HT1080 (cell line): ENCODE measurements at places on chromosomes 5 and 9.

GRCh38 chr5:23639326-23639725, 131.9 kb downstream of the PRDM9 start:
- DNase-seq = no peak

DNA sequence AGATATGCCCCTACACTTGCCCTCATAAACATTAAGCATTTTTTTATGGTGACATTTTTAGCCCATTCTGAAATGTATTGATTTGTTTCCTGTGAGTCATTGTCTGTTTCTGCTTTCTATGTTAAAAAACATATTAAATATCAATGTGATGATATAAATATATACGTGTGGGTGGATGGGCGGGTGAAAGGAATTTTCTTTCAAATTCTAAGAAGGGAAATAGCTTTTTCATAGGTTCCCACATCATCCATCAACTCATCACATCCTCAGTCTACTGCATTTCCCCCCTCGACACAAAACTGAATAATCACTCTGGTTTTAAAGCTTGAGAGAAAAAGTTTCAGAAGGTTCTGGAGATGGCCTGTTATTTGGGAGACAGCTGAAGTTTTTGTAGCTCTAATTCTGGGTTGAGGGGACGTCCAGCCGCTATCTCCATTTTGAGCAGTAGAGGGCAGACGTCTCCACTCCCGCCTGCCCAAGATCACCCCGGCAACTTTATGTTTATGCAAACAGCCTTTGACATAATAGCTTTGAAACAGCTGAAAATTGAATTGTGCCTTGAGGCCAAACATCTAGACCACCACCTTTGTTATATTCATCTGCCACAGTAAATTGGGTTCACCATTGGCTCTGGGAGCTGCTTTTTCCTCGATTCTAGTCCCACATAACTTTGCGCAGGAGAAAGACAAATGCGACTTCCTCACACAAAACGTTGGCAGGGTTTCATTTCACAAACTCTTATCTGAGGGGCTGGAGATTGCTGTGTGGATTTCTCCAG, 216.2 kb upstream of the CLINT1 start:
- peak; percentile 68 for DNase-seq

DNA sequence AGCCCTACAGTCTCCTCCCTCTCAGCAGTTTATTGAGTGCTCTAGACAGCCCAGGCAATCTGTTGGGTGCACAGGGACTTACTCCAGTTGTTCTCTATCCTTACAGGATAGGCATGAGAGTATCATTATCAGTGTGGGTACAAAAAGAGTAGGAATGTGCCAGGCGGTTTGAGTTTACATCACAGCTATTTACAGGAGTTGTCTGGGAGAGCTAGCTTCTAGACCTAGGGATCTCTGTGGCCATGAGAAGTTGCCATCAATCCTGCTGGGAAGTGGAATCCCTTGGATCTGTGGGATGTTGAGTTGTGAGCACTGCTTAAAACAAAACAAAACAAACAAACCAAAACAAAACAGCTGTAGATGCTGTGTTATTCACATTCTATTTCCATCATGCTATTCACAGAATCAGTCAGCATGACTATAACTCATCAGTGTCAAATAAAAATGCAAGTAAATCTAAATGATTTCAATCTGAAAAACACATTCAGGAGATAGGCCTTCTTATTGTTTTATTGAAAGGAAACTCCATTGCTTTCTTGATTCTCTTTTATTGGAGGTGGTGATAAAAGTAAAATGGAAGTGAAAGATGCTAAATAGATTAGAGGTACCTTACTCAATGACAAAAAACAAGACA, 552.4 kb upstream of the ZNF608 start:
- DNase-seq = no peak

- no peak for DNase-seq
Measured at GRCh38 chr5:140043508-140043872, 391 bp upstream of the NRG2 start.

GRCh38 chr9:71001780-71002386, 119.5 kb downstream of the TRPM3 start:
- peak; percentile 20 for DNase-seq

DNA sequence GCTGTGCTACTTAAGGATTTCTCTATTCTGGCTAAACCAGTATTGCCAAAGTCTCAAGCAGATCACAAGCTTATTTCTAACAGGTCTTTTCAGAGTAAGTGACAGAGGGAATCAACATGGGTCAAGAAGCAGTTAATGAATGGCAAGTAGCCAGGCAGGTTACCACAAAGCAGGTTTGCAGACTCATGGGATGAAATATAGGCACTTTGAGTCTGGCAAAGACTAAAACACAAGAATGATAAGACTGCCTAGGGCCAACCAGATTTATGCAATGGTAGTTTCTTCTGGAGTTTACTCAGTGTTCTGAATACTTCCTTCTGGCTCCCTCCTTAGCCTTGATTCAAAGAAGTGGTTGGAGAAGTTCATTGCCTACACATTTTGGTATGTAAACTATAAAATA, 3.6 kb downstream of the HMGCS1 start:
- DNase-seq = no peak

DNA sequence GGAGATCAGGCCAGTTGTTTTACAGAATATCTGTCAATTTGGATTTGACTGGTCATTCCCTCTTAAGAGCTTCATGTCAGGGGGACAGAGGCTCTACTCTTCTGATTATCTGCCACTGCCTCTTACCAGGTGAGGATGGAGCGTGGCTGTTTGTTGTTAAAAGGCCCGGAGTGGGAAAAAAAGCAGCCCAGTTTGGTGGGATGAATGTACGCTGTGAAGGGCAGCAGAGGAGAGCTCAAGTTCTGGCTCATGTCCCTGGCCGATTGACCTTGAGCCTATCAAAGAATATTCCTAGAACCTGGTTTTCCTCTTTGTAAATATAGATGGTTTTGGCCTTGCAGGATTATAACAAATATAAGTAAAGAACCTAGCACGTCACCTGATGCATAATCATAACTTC, 16.3 kb upstream of the SHB start:
- DNase-seq = no peak

DNA sequence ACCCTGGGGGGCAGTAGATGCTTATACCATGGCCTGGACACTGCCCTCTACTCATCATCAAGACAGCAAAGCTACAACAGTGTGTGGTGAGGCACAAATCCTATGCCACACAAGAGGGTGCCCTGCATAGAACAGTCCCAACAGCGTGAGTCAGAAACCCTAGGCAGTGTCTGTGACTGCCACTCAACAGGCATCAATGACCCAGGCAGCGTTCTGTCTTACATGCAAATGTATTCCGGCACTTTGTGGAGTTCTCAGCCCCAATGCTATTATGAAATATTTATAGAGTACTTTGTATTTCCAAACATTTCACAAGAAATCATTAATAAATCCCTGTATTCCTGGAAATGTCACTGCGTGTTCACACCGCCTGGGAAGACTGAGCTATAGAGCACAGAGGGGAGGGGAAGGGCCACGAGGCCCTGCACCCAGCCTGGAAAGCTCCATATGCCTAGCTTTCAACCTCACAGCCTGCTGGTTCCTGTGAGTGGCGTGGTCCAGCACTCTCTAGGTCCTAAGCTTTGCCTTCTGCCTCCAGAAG, 77.7 kb downstream of the NIPSNAP3B start:
- no peak for DNase-seq

DNA sequence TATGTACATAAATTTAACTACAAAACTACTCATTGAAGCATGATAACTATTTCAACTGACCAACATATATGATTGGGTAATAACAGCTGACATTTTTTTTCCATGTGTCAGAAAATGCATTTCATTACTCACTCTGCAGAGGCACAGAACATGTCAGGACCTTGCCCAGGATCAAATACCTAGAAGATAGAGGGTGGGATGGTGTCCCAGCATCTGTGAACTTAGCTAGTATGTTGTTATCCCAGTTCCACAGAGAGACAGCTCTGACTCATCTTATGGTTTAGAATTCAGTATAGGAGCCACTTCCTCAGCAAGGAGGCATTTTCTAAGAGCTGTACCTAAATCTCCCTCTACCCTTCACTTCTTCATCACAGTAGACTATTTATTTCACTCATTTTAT, 1198.6 kb upstream of the ACO1 start:
- peak; percentile 81 for DNase-seq

- no peak for DNase-seq
Measured at GRCh38 chr9:112104901-112105300, 70.2 kb downstream of the SUSD1 start.

- no peak for DNase-seq
Measured at GRCh38 chr5:115594128-115595047, 7.9 kb downstream of the TICAM2 start.

GRCh38 chr5:114857941-114858551, 311.7 kb downstream of the TRIM36 start:
- DNase-seq = peak; percentile 78

DNA sequence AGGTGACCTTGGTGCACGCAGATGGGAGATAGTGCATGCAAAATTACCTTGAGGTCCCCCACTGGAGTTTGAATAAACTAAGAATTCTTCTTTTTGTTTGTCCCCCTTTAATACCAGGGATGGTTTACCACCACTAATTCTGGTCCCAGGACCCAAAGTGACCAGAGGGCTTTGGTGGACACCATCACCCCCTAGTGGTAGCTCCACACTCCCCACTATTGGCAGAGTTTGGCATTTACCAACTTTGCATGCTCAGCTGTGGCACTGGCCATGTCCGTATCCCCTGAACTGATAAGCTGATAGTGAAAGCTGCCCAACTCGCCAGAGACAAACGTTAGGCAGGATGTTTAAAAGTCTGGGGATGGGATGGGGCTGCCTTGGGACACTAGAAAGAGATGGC, 3.3 kb downstream of the ASTN2 start:
- DNase-seq = peak; percentile 35

DNA sequence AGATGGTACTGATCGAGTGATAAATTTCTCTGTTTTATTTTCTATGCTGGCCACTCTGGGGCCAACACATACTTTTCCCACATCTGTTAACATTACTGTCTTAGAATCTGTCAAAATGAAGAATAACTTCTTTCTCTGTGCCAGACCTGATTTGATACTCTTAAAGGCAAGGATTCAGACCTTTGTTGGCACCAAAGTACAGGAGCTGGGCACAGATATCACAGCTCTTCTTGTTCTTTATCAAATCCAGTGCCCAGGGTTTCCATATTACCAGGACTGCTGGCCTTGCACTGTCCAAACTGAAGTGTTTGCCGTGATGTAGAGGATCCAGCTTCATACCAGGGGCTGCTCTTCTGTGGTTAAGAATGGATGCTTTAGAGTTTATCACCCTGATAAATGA, 20.9 kb downstream of the ZNF474 start:
- no peak for DNase-seq

DNA sequence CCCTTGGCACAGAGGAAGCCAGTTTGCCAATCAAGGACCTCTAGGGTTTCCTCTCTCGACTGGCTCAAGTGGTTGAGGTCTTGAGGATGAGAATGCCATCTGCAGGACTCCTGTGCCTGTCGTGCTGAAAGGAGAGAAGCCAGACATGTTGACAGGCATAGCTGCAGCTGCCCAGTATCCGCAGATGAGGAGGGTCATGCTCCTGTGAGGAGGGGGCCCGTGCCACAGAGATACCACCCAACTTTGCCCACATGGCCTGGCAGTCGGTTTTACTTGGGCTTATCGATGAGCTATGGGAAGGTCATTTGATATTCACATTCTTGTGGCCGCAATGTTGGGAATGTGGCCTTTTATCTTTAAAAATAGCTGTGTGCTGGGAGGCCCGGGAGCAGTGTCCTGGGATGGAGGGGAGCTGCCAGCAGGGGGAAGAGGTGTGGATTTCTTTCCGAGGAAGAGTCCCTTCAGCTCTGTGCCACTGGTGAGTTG, 17.4 kb downstream of the FRMPD1 start:
- DNase-seq = no peak

- DNase-seq = no peak
Measured at GRCh38 chr9:36213387-36213786, 22.7 kb downstream of the CLTA start.

- no peak for DNase-seq
Measured at GRCh38 chr5:177134697-177135225, 1.2 kb downstream of the NSD1 start.

DNA sequence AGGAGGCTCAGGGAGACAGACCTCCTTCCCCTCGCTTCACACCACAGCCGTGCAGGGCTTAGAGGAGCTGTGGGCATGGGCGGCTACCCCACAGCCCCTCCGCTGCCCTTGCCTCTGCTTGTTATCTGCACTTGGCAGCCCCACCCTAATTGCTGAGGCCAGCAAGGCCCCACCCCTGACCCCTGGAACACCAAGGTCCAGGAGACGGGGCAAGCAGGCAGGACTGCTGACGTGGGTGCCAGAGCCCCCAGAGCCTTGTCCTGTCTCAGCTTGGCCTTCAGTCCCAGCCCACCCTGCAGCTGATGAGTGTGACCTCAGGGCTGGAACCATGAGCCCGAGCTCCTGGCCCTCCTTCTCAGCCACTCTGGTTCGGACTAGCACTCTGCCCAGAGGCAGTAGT, 29.1 kb upstream of the NEURL1B start:
- no peak for DNase-seq

DNA sequence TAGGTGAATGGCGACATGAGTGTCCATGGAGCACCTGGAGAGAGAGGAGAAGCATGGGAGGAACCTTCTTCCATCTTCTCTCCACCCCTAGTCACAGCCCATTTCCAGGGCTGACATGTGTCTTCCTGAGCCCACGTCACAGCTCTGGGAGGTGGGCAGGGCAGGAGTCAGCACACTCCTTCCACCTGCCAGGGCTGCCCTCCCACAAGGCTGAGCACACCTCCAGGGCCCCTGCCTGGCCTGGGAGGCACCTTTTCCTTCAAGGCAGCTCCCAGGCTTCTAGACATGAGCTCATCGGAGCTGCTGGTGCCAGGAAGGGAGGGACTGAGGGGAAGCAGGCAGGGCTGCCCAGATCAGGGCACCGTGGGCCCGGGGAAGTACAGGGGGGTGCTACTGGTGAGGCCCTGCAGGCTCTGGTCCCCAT, 13.6 kb upstream of the SYNPO start:
- DNase-seq = no peak

DNA sequence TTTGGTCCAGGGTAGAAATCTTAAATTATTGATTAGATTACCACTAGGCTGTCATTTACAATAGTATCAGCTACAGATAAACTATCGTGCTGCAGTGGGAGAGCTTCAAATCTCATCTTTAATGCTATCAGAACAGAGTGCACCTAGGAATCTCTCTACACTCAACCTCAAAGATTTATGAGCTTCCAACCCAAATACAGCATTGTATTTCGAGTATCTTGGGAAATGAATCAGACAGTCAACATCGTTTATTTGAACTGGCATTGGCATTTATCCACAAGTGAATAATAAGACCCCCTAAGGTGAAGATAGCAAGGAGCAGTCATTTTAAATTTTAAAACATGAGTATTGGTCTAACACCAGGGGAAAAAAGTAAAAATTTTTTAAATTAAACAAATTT, 1203.2 kb downstream of the CDH12 start:
- DNase-seq = peak; percentile 57
